ENCODE measurements at places on chromosomes 12 and 14.

DNA sequence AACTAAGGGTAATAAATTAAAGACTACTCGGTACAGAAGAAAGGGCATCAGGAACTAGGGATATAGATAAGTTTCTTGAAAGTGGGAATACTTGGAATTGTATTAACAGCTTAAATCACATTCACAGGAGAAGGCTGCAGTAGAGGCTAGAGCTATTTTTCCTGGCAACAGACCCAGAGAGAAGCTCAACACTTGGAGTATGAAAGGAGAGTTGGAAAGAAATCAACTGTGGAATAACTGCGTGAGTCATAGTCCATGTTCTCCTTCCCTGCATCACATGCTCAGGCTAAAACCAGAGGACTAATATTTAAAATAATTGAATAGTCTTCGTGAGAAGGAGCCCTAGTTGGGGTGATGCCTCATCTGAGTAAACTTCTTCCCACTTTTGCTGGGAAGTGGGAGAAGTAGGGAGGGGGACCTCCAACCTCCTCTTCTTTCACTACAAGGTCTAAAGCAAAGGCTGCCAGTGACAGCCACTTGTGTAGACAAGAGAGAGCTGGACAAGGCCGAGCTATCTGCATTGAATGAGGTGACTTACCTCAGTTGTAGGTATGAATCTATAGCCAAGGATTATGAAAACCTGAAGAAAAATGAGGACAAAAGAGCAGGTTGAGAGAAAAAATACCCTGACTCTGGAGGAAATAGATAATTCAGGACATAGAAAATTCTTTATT, 32.7 kb downstream of the DYRK2 start:
- DNase-seq, result no peak

- no peak for DNase-seq
Observed at GRCh38 chr14:32710231-32710671, 228.4 kb upstream of the NPAS3 start.

DNA sequence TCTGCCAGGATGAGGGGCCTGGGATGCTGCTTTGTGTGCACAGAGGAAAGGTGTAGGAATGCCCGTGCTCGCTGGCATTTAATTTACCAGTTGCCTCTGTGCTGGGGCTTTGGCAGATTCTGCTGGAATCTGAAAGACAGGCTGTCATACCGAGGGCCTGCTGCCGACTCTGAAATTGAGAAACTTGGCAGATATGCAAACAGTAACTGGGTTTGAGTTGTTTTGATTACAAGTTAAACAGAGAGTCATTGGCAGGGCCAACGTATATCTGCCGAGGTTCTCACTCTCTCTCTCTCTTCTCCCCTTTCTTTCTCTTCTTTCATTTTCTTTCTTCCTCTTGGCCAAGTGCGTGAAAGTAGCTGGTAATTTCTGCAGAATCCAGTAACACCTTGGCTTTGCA, 618.7 kb downstream of the VRK1 start:
- no peak for DNase-seq

DNA sequence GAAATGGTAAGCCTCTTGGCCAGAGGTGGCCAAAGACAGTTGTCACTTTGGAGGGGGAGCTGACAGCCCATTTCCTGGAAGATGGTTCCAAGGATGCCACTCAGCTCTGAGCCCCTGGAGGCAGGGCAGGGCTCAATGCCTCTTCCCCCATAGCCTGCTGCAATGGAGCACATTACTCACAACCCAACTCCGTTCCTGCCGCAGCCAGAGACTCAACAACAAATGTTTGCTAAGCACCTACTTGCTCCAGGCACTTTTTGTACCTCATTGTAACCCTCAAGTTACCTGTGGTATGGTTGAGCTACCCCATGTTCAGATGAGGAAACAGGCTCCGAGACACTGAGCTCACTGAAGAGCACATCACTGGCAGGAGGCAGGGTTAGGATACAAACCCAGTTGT, 19.5 kb downstream of the IRF2BPL start:
- DNase-seq, result no peak

DNA sequence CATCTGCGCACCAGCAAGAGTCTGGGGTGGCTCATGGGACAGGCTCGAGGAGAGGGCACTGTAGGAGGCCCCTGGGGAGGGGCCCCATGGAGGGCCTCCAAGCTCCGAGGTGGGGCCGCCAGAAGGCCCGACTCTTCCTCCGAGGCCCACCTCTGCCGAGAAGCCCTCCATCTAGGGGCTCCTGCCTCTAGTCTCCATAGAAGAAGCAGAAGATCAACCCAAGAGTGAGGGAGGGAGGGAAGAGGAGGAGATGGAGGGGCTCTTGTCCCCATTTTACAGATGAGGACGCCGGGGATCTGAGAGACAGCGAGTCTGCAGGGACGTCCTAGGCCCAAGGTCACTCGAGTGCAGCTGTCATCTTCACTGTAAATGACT, 41.2 kb downstream of the DIO3 start:
- DNase-seq, result no peak

DNA sequence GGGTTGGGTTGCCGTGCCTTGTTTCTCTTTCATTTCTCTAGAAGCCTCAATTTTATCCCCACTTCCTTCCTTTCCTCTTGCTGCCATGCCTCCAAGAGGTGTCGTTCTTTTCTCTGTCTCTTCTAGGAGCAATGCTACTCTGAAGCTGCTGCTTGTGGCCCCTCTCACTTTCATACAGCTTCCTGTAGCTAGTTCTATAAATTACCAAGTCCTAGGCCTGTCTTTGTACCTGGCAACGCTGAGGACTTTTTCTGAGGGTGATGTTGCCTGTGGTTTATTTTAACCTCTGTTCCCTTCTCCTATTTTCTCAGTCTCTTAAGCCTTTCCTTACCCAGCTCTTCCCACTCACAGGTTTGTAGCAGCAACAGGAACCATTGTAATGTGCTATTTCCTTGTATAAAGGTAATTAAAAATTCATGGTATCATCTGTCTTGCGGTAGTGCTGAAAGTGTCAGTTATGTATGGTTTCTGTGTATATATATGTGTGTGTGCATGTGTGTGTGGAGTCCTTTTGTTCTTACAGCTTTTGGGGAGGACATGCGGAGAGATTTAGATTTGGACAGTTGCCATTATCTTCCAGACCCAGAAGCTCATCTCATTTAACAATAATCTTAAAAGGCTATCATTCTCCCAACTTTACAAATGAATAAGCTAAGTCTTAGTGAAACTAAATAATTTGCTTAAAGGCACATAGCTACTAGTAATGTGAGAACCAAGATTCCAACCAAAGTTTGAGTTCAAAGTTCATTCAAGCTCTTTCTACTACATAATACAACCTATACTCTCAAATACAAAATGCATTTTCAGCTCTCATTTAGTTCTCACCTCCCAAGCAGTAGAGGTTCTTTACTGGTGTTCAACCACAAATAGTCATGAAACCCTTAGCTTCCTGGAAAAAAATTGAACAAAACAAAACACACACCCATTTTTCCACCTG, 43.8 kb downstream of the DDHD1 start:
- DNase-seq, result peak; percentile 92

DNA sequence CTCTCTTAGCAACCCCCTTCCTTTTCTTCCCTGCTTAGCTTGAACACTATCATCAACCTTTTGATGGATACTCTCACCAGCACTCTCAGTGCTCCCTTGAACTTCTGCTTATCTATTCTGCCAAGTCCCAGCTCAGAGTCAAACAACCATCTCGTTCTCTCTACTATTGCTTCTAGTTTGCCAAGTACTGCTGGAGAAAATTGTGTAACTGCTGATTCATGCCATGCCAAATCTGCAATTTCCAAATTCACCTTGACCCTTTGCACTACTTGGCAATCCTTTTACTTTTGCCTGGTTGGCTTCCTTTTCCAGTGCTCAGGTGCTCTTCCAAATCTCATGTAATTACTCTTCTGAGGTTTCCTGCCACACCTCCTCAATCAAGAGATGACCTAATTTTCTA, 2.8 kb upstream of the CCDC196 start:
- DNase-seq, result no peak

DNA sequence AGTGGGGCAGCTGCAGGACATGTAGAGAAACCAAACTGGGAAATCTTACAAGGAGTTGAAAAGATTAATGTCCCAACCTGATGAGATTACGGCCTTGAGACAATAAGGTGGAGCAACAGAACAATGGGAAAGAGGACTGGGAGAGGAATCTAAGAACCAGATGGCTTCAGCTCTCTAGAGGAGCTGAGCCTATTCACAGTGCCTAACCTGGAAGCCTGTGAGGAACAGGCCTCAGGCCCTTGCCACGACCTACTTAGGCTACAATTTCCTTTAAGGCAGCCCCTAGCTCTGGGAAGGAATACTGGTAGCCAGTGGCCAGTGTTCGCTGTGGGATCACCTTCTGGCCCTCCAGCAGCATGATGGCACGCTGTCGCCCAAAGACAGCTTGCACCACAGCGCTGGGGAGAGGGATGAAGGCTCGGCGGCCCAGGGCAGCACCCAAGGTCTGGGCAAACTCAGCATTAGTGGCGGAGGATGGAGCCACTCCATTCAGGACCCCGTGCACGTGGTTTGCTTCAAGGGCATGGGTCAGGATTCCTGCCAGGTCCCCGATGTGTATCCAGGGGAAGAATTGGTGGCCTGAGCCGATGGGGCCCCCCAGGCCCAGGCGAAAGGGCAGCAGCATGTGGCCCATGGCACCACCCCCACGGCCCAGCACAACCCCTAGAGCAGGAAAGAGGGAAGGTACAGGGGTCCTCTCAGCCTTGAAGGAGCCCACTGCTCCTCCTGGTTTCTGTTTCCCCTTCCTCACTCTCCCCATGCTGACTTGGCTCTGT, 2.6 kb downstream of the SDR39U1 start:
- DNase-seq, result peak; percentile 59

GRCh38 chr12:120094485-120094884, 22.1 kb downstream of the RAB35 start:
- DNase-seq, result no peak

- no peak for DNase-seq
Observed at GRCh38 chr12:98998697-98999299, 353.7 kb downstream of the APAF1 start.

- no peak for DNase-seq
Observed at GRCh38 chr12:4074129-4074528, 199.4 kb upstream of the CCND2 start.

GRCh38 chr12:45701296-45701695, 28.2 kb upstream of the ARID2 start:
- no peak for DNase-seq

GRCh38 chr12:122894193-122895121, 1.5 kb downstream of the VPS37B start:
- DNase-seq, result peak; percentile 69

DNA sequence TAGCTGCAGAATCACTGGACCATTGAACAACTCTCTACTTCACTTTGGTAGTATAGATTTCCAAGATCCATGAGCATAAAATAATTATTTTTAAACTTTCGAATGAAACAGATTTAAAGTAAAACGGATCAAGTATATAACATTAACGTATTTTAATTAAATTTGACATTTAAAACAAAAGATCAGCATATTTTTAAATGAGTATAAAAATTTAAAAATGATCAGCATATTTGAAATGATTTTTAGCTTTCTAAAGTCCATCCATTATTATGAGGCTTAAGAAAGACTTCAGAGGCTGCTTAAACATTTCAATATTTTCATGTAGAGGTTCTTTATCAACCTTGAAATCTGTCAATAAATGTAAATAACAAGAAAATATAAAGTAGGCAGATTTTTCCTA, 5.2 kb upstream of the USP15 start:
- DNase-seq, result no peak

DNA sequence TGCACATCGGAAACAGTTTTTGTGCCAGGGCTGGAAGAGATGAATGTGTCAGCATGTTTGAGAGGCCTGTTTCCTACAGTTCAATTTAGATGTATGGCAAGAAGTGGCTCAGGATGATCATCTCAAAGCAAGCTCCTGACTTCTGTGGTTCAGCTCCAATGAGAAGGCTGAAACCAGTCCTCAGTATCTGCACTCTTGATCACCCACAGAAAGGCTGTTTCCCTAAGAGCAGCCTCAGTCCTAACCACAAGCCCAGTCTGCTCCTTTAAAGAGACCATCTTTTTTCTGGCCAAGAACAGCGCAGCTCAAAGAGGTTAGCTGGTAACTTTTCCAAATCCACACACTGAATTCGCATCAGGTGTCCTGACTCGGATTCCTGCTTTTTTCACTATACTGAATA, 19.2 kb downstream of the CSRP2 start:
- no peak for DNase-seq

GRCh38 chr12:131445795-131446194, 265.1 kb upstream of the SFSWAP start:
- no peak for DNase-seq

DNA sequence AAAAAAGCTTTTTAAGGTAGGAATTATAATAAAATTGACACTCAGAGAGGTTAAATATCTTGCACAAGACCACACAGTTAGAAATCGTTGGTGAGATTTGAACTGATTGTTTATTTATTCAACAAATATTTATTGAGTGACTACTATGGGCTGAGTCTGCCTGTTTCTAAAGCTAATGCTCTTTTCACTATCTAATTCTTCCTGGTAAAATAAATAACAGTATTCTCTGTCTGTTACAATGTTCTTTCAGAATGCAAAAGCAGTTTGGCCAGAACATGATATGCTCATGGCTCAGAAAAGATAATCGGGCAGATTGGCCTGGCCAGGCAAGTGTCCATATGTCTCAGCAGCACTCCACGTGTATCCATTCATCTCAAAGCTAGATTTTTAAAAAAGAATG, 82.0 kb downstream of the BTG1 start:
- no peak for DNase-seq

- DNase-seq, result no peak
Observed at GRCh38 chr14:26394150-26394810, 203.6 kb downstream of the NOVA1 start.

DNA sequence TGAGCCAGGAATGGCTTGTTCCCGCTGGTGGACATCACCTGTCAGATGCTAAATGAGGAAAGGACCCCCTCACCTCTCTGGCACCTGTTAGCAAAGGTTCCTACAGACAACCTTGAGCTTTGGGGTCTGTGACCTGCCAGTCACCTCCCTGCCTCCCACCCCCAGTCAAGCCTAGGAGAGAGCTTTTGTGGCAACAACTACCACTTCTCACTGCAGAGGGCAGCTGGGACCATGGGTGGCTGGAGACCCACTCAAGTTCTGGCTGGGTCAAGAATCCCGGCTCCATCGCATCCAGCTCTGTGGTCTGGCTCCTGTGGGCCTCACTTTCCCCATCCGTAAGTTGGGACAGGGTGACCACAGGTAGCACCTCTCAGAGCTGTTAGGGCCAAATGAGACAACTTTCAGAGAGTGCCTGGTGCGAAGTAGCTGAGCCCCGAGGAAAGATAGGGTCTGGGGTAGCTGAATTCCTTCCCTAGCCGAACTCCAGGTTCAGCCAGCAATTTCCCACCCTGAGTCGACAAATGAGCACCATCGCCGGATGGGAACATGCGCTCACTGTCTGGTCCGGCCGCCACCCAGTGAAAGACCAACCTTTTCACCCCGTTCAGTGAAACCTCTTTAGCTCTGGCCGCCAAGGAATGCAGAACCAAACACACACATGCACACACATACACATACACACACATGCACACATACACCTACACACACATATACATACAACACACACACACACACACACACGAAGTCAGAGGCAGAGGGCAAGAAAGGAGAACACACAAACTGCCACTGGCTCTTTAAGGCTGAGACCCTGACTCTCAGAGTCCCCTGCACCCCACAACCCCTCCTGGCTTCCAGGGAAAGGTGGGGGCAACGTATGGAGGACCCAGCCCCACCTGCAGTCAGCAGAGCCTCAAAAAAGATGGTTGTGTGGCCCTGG, 1.9 kb downstream of the TMEM119 start:
- no peak for DNase-seq
